ENCODE measurements at places on chromosomes 3 and 15.

DNA sequence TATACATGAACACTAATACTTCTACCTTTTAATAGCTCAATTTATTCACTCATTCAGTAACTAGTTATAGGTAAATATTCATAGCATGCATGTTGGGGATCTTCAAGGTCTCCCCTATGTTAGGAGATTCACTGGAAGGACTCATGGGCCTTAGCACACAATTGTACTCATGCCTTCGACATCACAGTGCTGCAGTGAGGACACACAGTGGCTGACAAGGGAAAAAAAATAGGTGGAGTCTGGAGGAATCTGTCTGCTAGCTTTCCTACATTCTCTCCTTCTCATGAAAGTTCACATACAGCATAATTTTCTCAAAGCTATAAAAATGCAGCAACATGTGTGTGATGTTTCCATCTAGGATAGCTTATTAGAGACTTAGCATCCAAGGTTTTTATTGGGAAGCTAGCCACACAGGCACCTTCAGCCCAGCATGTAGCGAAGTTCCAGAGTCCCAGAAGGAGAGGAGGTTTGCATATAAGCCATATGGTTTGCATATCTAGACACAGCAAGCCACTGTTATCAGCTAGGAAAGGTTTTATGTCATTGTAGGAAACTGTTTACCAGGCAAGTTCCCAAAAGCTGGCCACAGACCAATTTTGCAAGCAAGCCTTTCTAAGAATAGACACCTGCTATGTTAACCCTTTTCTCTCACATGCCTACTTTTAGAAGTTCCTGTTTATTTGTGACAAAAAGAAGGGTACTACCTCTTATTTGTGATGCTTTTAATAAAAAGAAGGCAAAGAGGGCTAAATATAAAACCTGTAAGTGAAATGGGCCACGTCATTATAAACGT lies 46.4 kb downstream of the MORC1 start:
- DNase-seq = no peak

GRCh38 chr15:101540480-101541239 lies 51.2 kb upstream of the PCSK6 start:
- DNase-seq = no peak

- DNase-seq = no peak
Measured at GRCh38 chr3:189576486-189576885, 54.7 kb upstream of the TP63 start.

GRCh38 chr3:149992416-149993058 lies 21.8 kb upstream of the PFN2 start:
- DNase-seq = no peak

GRCh38 chr3:130948001-130948773 lies 54.3 kb downstream of the ATP2C1 start:
- DNase-seq = no peak
